OCI-LY7 (cell line): ENCODE measurements at places on chromosomes 16 and 17.
A peak's percentile ranks its signal among the peaks of the same experiment; 100 is the strongest.

GRCh38 chr16:11435576-11435975 lies 90.3 kb downstream of the RMI2 start:
- no peak for DNase-seq

DNA sequence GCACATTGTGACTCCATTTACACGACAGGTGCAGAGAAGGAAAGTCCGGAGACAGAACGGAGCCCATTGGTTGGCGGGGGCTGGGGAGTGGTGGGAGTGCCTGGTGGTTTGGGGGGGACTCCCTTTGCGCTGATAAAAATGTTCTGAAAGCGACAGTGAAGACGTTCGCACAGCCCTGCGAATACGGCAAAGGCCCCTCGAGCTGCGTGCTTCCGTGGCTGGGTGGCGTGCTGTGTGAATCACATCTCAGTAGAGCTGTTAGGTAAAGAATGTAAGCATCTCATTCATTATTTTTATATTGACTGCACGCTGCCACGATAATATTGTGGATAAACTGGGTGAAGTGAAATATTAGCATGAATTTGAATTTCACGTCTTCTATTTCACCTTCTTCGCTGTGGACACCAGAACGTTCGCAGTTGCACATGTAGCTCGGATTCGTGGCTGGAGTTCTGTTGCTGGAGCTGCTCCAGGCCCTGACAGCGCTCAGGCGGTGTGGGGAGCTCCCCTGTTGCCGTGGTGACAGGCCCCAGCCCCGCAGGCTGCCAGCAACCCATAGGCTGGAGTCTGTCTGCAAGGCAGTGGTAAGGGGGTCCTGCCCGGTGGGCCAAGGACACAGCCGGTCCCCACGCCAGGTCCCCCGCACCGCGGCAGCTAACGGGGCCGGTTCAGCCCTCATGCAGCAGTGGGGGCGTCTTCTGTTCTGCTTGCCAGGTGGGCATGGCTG lies 44.6 kb downstream of the SOX8 start:
- no peak for DNase-seq

GRCh38 chr17:83192161-83192788 lies 112.9 kb downstream of the METRNL start:
- no peak for DNase-seq

GRCh38 chr17:16415031-16415924 lies at the start of gene TRPV2:
TRPV2 (plus strand) TSS chr17:16415571; CDS start chr17:16417669, 2,098 bp downstream.
- peak; percentile 80 for DNase-seq

DNA sequence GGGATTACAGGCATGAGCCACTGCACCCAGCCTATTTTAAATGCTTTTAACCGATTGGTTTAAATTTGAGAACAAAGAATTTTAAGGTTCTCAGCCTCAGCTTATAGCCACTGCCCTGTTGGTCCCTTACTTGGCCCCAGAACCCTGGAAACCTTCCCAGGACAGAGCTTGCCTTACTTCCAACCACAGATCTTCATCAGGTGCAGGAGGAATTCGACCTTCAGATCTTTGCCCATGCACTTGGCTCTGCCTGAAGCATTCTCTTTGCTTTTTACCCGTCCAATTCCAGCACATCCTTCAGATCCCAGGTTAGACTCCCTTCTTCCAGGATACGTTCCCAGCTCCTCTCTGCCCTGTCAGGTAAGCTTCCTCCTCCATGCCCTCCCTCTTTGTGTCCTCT lies 27.7 kb downstream of the CHD9 start:
- no peak for DNase-seq

- DNase-seq = no peak
These were observed 24.9 kb downstream of the CBFB start for GRCh38 chr16:67053767-67054334.
